Hematopoietic multipotent progenitor cell (in vitro differentiated cells): ENCODE measurements at places on chromosomes 16 and 17.

GRCh38 chr17:16456742-16457316 lies 35.2 kb downstream of the LRRC75A start:
- DNase-seq = no peak

GRCh38 chr17:63842173-63842539 lies 329 bp downstream of the SMARCD2 start:
- DNase-seq = no peak

GRCh38 chr17:494601-495265 lies 142.1 kb upstream of the RPH3AL start:
- DNase-seq = no peak

GRCh38 chr16:1920727-1921171 lies 2.5 kb upstream of the HS3ST6 start:
- peak; percentile 51 for DNase-seq

DNA sequence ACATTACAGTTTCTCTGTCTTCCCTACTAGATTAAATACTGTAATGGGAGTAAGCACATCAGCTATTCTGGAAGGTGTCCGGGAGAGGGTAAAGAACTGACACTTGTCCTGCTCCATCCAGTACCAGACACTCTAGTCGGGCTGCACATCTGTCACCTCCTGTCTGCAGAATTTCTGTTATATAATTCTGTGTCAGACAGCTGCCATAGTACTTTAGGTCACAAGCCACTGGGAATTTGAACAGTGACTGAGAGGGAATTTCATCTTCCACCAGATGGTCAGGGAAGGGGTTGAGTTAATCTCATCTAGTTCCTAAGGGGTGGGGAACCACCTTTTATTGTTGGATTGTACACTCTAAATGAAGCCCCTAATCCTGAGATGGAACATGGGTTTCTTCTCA lies 58.6 kb upstream of the NUDT7 start:
- no peak for DNase-seq

GRCh38 chr16:69340095-69340644 lies 598 bp downstream of the NIP7 start:
- no peak for DNase-seq

GRCh38 chr16:77206533-77206932 lies 7.3 kb downstream of the SYCE1L start:
- DNase-seq = no peak

DNA sequence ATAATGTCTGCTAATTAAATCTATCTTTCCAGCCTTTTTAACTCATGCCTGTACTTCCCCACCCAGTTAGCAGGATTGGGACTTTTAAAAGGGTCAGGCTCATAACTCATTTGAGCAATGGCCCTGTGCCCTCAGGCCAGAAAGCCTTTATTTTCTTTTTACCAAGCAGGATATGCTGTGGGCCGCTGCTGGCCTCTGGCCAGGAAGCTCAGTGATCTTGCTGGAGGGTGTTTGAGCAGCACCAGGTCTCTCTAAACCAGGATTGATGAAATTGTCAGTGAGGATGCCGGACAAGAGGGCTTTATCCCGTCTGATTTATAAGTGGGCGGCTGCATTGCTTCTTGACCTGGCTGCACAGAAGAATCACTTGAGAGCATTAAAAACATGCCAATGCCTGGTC lies 187.8 kb downstream of the RAB11FIP4 start:
- DNase-seq = no peak

DNA sequence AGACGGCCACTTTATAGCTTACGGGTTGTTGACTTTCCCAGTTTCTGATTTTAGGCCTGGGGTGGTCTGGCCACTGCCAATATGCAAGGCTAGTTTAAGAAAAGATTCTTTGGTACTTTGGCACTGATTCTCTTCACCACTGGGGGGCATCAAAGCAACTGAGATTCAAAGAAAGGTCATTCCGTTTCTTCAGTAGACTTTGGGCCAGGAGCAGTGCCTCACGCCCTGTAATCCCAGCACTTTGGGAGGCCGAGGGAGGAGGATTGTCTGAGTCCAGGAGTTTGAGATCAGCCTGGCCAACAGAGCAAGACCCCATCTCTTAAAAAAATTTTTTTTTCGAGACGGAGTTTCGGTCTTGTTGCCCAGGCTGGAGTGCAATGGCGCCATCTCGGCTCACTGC lies 53.0 kb downstream of the RPA1 start:
- no peak for DNase-seq

DNA sequence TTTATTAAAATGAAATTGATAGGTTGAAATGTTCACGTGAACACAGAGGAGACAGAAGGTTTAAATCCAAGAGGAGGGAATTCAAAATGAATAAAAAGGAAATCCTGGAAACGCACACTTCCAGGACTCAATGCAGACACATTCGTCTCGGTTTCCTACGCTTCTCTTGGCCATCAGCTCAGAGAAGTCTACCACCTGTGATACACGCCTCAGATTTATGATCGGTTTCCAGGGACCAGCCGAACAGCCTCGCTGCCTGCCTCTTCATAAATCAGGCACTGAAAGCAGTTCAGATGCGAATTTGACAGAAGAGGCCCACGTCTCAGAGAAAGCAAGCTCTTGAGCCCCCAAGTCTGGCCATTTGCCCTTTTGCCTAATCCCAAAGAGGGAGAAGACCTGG lies 125.5 kb upstream of the IRX3 start:
- peak; percentile 9 for DNase-seq
